ENCODE measurements at places on chromosomes 4 and X.

- DNase-seq, result no peak
Measured at GRCh38 chr4:35166466-35166865, 1077.8 kb downstream of the ARAP2 start.

GRCh38 chrX:51215856-51216255 lies 116.8 kb upstream of the NUDT10 start:
- DNase-seq, result no peak

DNA sequence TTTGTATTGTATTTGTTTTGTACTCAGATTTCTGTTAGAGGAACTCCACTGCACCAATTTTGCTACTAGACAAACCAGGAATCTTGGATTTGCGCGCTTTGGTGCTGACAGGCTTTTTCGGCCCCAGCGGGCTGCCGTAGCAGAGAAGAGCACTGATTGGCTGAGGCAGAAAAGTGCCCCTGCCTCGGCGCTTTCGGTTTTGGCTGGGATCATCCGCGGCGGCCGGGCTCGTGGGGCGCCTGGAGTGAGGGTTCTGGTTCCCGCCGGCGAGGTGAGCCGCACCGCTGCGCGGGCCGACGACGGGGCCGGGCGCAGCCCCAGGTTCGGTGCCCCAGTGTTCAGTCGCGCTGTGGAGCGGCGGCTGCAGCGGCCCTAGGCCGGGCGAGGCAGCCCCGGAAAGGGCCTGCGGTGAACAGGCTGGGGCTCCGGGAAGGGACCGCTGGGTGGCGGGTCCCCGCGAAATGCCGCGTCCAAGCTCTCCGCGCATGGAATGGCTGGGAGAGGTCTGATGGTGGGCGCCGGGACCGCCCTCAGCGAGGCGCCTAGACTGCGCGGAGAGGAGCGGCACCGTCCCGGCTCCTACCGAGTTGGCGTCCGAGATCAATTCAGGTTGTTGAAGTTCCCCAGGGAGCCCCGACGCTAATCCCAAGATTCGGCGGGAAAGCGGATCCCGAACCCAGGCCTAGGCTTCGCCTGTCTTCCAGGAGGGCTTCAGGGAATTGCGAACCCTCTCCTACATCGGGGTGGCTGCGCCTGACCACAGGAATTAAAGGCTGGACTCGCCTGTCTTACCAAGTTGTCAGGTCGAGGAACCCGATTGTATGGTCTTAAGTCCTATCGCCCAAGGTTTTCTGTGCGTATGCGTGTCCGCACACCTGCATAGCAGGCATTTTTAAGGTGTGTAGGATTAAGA lies at the start of gene LSM6:
Gene LSM6 (plus strand): TSS at position 178 of the 913 bp plus-strand sequence. CDS start 7,204 bp downstream, outside the sequence.
- DNase-seq, result peak; percentile 57

- no peak for DNase-seq
Measured at GRCh38 chr4:8773124-8773931, 98.3 kb downstream of the HMX1 start.

DNA sequence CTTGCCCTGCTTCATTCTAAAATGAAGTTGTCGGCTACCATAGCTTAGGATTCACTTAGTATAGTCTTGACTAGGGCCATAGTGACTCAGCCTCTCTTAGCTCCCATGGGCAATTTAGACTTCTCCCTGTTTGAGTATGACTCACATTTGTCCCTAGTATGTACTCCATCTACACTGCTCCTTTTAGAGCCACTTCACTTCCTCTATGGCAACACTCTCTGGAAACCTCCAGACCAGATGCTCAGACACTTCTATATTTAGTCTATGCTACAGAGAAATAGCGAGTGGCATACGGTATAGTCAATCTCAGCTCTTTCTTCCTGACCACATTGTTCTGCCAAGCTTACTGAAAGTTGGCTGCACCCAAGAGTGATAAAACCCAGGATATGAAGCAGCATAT lies 11.2 kb downstream of the MEPE start:
- no peak for DNase-seq

DNA sequence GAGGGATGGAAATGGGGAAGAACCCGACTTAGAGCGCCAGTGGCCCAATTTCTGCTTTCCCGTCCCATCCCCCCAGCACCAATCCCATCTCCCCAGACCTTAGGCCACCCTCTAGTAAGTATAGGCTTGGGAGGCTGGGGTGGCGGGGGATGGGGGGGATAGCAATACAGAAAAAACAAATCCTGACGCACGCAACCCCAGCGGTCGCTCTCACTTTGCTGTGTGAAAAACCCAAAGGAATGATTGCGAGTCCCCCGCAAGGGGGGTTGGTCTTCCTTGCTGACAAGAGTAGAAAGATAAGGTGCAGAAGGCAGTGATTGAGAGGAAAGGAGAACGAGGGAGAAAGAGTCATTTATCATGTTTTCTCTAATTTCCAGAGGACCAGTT lies 863 bp downstream of the CPE start:
- no peak for DNase-seq

DNA sequence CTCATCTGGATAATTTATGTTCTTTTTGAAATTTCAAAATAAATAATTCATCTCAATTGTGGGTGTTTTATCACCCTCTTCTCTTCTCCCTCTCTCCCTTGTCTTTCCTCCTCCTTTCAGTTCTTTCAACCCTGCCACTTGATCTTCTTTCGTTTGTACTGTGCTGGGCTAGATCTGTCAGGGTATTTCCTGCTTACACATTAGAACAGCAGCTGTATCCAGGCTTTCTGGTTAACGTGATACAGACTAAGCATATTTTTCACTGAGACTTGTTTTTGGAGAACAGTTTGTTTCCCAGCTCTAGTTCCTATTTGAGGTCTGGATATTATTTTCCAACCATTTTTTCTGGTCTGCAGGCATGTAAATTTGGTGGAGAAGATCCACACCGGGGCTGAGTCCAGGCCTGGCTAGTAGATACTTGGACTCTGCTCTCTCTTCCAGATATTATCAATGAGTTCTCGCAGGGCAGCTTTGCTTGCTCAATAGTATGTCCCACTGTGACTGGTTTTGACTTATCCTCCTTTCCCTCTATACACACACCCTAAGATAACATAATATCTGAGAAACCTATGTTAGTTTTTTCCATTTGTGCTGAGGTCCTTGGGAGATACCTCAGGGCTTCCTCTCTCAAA lies 1310.7 kb upstream of the TENM3 start:
- DNase-seq, result no peak

- DNase-seq, result no peak
Measured at GRCh38 chrX:107731831-107732502, 43.6 kb downstream of the TSC22D3 start.

DNA sequence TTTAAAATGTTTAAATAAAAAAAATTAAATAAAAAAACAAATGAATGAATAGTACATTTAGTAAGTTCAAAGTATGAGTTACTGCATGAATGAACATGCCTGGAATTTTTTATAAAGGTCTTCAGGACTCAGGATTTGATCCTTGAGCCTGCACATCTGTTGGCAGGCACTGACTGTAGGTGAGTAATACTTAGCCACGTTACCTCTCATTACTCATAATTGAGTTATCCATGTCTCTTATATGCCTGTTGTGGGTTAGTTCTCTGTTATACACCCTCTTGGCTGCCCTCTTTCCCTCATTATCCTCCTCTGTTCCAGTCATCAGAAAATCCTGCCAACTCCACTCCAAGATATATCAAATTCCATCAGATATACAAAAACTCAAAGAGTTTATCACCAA lies 276.0 kb downstream of the FBXW7 start:
- no peak for DNase-seq

- no peak for DNase-seq
Measured at GRCh38 chr4:30116401-30116800, 603.8 kb upstream of the PCDH7 start.

- DNase-seq, result no peak
Measured at GRCh38 chrX:41692162-41692749, 3.5 kb downstream of the GPR34 start.

DNA sequence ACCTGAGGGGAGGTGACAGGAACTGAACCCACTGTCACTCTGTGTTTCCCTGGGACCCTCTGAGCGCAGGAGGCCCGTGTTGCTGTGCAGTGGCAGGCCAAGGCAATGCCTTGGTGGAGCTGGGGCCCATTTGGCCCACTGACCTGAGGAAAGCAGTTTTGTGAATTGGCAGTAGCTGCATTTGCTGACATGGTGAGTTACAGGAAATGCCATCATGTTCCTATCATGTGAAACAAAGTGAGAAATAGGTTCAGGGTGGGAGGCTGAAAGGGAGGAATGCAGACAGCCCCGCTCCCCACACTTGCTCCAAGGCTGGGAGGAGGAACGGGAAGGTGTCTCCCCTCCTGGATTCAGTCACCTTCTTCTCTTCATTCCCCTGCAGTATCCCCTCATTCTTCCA lies 146.1 kb downstream of the PTTG2 start:
- DNase-seq, result no peak

- no peak for DNase-seq
Measured at GRCh38 chrX:9558615-9559014, 93.8 kb downstream of the TBL1X start.

- DNase-seq, result no peak
Measured at GRCh38 chr4:75069493-75070074, 136.7 kb downstream of the PARM1 start.

- DNase-seq, result no peak
Measured at GRCh38 chrX:23228950-23229448, 105.7 kb upstream of the PTCHD1 start.

GRCh38 chrX:96753230-96753629 lies 68.6 kb downstream of the DIAPH2 start:
- no peak for DNase-seq

DNA sequence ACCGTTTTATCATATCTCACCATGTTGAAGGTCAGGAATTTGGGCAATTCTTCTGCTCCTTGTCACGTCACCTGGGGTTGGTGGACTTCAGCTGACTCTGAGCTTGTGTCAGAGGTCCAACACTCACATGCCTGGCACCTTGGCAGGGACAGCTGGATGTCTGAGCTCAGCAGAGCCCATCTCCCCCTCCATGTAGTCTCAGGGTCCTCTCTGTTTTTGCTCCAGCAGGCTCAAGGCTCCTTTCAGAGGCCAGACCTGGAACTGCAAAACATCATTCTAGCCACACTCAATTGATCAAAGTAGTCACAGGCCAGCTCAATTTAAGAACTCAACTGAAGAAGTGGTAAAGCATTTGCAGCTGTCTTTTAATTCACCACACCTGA lies 45.4 kb downstream of the EDNRA start:
- DNase-seq, result no peak

DNA sequence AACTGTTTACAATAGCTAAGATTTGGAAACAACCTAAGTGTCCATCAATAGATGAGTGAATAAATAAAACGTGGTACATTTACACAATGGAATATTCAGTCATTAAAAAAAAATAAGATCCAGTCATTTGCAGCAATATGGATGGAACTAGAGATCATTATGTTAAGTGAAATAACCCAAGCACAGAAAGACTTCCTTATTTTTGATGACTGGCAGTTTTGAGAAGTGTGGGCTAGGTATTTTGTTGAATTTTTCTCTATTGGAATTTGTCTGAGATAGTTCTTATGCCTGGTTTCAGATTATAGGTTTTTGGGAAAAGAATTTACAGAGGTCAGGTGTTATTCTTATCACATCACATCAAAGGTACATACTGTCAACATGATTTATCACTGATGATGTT lies 293.8 kb upstream of the ARSJ start:
- DNase-seq, result no peak

DNA sequence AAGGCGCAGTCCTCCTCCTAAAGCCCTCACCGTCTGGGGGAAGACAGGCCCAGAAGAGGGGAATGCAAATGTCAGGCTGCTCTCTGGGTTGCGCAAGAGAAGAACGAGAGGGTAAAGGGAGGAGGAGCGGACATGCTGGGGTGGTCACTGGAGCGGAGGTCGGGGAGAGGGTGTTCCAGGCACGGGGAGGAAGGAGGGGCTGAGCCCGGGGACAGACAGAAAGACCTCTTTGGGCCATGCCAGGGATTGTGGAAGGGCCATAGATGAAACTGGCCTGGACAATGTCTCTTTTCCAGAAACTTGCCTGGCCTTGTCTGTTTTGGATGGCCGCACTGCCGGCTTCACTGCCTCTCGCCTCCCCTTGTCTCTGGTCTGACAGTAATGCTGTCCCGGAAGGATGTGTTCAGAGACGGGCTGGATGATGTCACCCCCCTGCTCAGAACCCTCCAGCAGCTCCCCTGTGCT lies 121.0 kb downstream of the SORCS2 start:
- DNase-seq, result no peak

DNA sequence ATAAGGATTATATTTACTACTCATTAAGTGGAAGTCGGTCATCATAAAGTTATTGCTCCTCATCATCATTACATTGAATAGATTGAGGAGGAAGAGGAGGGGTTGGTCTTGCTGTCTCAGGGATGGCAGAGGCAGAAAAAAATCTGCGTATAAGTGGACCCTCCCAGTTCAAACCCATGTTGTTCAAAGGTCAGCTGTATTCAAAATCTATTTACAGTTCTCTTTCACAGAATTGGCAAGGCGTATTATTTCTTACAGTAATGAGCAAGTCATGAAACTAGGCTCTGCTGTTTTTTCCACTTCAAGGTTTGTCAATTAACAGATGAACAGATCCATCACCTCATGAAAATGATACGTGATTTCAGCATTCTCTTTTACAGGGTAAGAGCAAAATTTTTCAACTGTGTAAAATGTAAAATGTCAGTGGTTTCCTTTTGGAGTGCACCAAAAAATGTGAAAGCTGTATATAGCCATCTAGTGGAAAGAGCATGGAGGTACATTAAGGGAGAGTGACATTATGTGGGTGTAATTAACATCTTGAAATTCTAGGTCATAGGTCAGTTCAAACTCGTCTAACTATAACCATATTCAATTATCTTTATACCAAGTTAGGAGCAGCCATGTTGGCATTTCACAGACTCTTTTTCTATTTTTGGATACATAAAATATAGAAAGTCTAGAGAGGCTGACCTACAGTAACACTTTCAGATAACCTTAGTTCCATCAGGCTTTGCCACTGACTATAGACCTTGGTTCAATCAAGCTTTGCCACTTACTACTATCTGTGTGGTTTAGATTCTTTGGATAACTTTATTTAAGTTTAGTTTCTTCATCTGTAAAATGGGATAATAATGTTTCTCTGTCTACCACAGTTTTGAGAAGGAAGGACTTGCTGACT lies 30.1 kb downstream of the NEIL3 start:
- DNase-seq, result no peak

GRCh38 chrX:40237731-40238178 lies 140.0 kb upstream of the BCOR start:
- DNase-seq, result no peak

DNA sequence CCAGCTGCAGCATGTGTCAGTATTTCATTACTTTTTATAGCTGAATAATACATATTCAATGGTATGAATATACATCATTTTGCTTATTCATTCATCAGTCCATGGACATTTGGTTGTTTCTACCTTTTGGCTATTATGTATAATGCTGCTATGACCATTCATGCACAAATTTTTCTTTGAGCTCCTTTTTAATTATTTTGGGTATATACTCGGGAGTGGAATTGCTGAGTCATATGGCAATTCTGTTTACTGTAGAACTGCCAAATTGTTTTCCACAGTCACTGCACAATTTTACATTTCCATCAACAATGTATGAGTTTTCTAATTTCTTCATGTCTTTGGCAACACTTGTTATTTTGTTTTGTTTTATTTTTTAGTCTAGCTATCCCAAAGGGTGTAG lies 405.9 kb upstream of the PITX2 start:
- DNase-seq, result no peak
